ENCODE measurements at places on chromosomes 4 and X.
A peak's percentile ranks its signal among the peaks of the same experiment; 100 is the strongest.

GRCh38 chr4:184344435-184344834, 126.8 kb upstream of the ENPP6 start:
- peaks cover 28% of the 10 kb centered on the region for H3K4me1 ChIP-seq
- peak overlapping the region; percentile 52 for H3K27ac ChIP-seq
- peak overlapping the region; percentile 83 for H3K4me3 ChIP-seq
- H3K27me3 ChIP-seq = no peaks in the 10 kb centered on the region
- no peak for DNase-seq
- H3K36me3 ChIP-seq = no peaks in the 10 kb centered on the region

GRCh38 chr4:85500110-85500867, 25.3 kb downstream of the ARHGAP24 start:
- no peaks in the 10 kb centered on the region for H3K4me1 ChIP-seq
- H3K36me3 ChIP-seq = no peaks in the 10 kb centered on the region
- no peak overlapping the region for H3K27ac ChIP-seq
- no peak overlapping the region for H3K4me3 ChIP-seq

- peaks cover 33% of the 10 kb centered on the region for H3K4me1 ChIP-seq
- H3K36me3 ChIP-seq = peaks cover 17% of the 10 kb centered on the region
- peak overlapping the region; percentile 96 for H3K4me3 ChIP-seq
- peak; percentile 82 for DNase-seq
- H3K27ac ChIP-seq = peak overlapping the region; percentile 92
Measured at GRCh38 chr4:54063737-54064316, 578 bp downstream of the CHIC2 start.

GRCh38 chr4:128916832-128917231, 107.3 kb downstream of the JADE1 start:
- no peak overlapping the region for H3K27ac ChIP-seq
- no peaks in the 10 kb centered on the region for H3K27me3 ChIP-seq
- no peak overlapping the region for H3K4me3 ChIP-seq
- DNase-seq = no peak
- peaks cover 23% of the 10 kb centered on the region for H3K36me3 ChIP-seq

- peaks cover 57% of the 10 kb centered on the region for H3K27me3 ChIP-seq
- no peak overlapping the region for H3K27ac ChIP-seq
- peaks cover 17% of the 10 kb centered on the region for H3K4me1 ChIP-seq
- no peaks in the 10 kb centered on the region for H3K36me3 ChIP-seq
Measured at GRCh38 chr4:144648042-144648441, 2.1 kb downstream of the HHIP start.

GRCh38 chr4:29853833-29854232, 866.3 kb upstream of the PCDH7 start:
- no peak overlapping the region for H3K4me3 ChIP-seq
- DNase-seq = no peak
- H3K27me3 ChIP-seq = no peaks in the 10 kb centered on the region
- H3K36me3 ChIP-seq = no peaks in the 10 kb centered on the region
- no peaks in the 10 kb centered on the region for H3K4me1 ChIP-seq

DNA sequence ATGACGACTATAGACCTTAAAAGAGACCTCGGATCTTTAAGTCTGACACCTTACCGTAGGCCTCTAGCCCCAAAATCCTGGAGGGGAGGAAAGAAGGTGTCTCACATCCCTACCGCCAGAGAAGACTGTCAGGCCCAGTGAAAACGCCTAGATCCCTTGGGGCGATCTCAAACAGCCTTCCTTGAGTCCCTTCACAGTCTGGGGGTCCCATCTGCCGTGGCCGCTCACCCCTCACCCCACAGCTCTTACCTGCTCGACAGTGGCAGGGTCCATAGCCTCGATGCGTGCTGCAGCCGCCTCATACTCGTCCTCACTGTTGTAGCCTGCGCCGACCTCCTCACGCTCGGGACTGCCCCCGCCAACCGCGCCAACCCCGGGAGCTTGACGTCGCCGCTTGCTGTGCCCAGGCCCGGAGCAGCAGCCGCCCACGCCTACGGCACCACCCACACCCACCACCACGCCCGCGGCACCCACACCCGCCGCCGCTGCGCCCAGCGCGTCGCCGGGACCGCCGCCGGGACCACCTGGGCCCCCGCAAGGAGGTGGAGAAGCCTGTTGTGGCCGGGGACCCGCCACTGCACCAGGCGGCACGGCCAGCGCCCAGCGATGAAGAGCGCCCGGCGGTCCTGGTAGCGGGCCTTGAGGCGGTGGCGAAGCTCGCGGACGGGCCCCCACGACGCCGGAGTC, 536 bp downstream of the OTUD5 start:
- peak; percentile 81 for DNase-seq
- H3K36me3 ChIP-seq = peaks cover 29% of the 10 kb centered on the region
- peak overlapping the region; percentile 86 for H3K4me3 ChIP-seq
- peaks cover 36% of the 10 kb centered on the region for H3K4me1 ChIP-seq

- H3K27me3 ChIP-seq = no peaks in the 10 kb centered on the region
- no peak for DNase-seq
- no peaks in the 10 kb centered on the region for H3K36me3 ChIP-seq
- no peak overlapping the region for H3K27ac ChIP-seq
- H3K4me1 ChIP-seq = no peaks in the 10 kb centered on the region
Measured at GRCh38 chr4:85154591-85154990, 188.1 kb upstream of the WDFY3 start.

GRCh38 chr4:10643600-10644425, 40.8 kb downstream of the CLNK start:
- peaks cover 6% of the 10 kb centered on the region for H3K4me1 ChIP-seq
- no peak overlapping the region for H3K27ac ChIP-seq
- no peak overlapping the region for H3K4me3 ChIP-seq
- H3K27me3 ChIP-seq = no peaks in the 10 kb centered on the region

- peak; percentile 56 for DNase-seq
- no peaks in the 10 kb centered on the region for H3K4me1 ChIP-seq
- H3K4me3 ChIP-seq = peak within 1 kb of the TSS; percentile 51
- H3K27me3 ChIP-seq = peaks cover 25% of the 10 kb centered on the region
- no peak within 1 kb of the TSS for H3K27ac ChIP-seq
Measured at GRCh38 chr4:85474818-85475630, at the start of gene ARHGAP24. ARHGAP24 (plus strand) TSS chr4:85475150.

GRCh38 chrX:107924136-107924746, 57.9 kb downstream of the TEX13B start:
- no peaks in the 10 kb centered on the region for H3K27me3 ChIP-seq
- no peak for DNase-seq
- H3K4me3 ChIP-seq = no peak overlapping the region
- peaks cover 5% of the 10 kb centered on the region for H3K36me3 ChIP-seq

DNA sequence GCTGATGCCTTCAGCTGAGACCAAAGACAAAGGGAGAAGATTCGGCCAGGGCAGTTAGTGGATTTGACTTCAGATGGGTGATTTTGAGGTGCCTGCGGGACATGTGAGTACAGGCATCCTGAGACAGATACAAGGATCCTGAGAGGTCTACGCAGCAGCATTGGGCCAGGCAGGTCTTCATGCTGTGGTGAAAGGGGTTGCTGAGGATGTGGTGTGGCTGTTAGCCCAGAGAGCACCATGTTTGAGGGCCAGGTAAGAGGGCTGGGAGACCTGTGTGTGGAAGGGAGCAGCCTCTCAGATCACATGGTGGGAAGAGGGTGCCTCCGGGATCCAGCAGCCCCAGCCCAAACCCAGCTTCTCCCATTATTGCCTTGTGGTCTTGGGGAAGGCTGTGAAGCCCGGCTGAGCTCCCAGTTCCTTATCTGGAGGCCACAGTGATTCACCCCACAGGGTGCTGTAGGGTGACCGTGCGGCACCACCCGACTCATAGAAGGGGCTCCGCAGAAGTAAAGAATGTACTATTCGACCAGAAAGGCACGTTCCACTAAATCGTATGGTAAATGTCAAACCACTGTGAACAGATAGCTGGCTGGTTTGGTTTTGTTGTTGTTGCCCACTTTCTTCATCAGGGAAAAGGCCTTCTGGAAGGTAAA, 27.7 kb upstream of the TADA2B start:
- no peak for DNase-seq
- H3K27ac ChIP-seq = peak overlapping the region; percentile 12
- no peaks in the 10 kb centered on the region for H3K27me3 ChIP-seq
- peaks cover 49% of the 10 kb centered on the region for H3K36me3 ChIP-seq
- H3K4me1 ChIP-seq = peaks cover 8% of the 10 kb centered on the region

GRCh38 chrX:12128017-12128416, 10.3 kb upstream of the FRMPD4 start:
- H3K27ac ChIP-seq = no peak overlapping the region
- H3K4me1 ChIP-seq = no peaks in the 10 kb centered on the region
- no peak overlapping the region for H3K4me3 ChIP-seq
- no peaks in the 10 kb centered on the region for H3K27me3 ChIP-seq
- H3K36me3 ChIP-seq = no peaks in the 10 kb centered on the region

DNA sequence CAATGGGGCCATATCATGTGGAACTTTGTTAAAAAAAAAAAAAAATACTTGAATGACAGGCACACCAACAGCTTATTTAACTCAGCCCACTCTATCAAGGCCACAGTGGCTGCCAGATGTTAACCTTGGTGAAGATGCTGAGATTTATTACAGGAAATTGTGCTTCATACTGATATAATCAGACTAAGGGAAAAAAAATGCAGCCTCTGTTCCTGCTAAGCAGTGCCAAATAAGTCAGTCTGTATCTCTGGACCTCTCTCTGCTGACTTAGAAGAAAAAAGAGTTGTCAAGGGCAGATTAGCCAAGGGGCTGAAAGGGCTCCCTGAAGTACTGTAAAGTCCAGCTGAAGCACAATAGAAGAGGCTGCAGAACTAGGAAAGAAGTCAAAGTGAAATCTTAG, 677.7 kb upstream of the HTR2C start:
- no peak overlapping the region for H3K4me3 ChIP-seq
- no peak for DNase-seq
- H3K27me3 ChIP-seq = no peaks in the 10 kb centered on the region
- no peak overlapping the region for H3K27ac ChIP-seq

- DNase-seq = peak; percentile 63
- H3K36me3 ChIP-seq = peaks cover 31% of the 10 kb centered on the region
- H3K4me3 ChIP-seq = peak overlapping the region; percentile 5
- H3K27me3 ChIP-seq = no peaks in the 10 kb centered on the region
- H3K4me1 ChIP-seq = peaks cover 40% of the 10 kb centered on the region
- H3K27ac ChIP-seq = peak overlapping the region; percentile 21
Measured at GRCh38 chr4:109574443-109574850, 14.4 kb downstream of the MCUB start.

- H3K4me1 ChIP-seq = peaks cover 24% of the 10 kb centered on the region
- no peaks in the 10 kb centered on the region for H3K36me3 ChIP-seq
- peak overlapping the region; percentile 63 for H3K27ac ChIP-seq
- H3K4me3 ChIP-seq = no peak overlapping the region
- no peak for DNase-seq
Measured at GRCh38 chrX:9286234-9286633, 178.6 kb upstream of the TBL1X start.

- no peaks in the 10 kb centered on the region for H3K27me3 ChIP-seq
- H3K36me3 ChIP-seq = peaks cover 35% of the 10 kb centered on the region
- H3K4me1 ChIP-seq = peaks cover 25% of the 10 kb centered on the region
- H3K4me3 ChIP-seq = no peak overlapping the region
- no peak for DNase-seq
Measured at GRCh38 chrX:132209527-132209926, 9.7 kb downstream of the RAP2C start.

GRCh38 chrX:4182408-4182806, 469.0 kb upstream of the PRKX start:
- no peak for DNase-seq
- no peak overlapping the region for H3K27ac ChIP-seq
- no peak overlapping the region for H3K4me3 ChIP-seq
- no peaks in the 10 kb centered on the region for H3K4me1 ChIP-seq
- no peaks in the 10 kb centered on the region for H3K36me3 ChIP-seq
- no peaks in the 10 kb centered on the region for H3K27me3 ChIP-seq

DNA sequence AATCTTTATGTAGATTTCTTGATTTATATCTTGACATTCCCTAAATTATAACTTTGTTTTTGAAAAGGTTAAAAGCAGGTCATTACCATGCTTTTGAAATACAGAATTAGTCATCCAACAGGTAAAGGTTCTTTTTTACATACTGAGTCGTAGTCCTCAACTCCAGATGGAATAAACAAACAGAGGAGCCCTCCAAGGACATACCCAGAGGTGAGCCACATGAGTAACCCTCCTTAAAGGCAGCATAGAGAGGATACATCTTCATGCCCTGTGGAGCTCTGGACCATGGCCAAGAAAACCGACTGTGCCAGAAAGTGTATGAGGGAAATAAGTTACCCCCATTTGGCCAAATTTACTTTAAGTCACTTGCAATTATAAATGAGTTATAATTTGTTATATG, 95.3 kb upstream of the MCF2 start:
- peaks cover 43% of the 10 kb centered on the region for H3K36me3 ChIP-seq
- DNase-seq = no peak
- no peak overlapping the region for H3K27ac ChIP-seq
- H3K4me3 ChIP-seq = no peak overlapping the region
- H3K27me3 ChIP-seq = no peaks in the 10 kb centered on the region

DNA sequence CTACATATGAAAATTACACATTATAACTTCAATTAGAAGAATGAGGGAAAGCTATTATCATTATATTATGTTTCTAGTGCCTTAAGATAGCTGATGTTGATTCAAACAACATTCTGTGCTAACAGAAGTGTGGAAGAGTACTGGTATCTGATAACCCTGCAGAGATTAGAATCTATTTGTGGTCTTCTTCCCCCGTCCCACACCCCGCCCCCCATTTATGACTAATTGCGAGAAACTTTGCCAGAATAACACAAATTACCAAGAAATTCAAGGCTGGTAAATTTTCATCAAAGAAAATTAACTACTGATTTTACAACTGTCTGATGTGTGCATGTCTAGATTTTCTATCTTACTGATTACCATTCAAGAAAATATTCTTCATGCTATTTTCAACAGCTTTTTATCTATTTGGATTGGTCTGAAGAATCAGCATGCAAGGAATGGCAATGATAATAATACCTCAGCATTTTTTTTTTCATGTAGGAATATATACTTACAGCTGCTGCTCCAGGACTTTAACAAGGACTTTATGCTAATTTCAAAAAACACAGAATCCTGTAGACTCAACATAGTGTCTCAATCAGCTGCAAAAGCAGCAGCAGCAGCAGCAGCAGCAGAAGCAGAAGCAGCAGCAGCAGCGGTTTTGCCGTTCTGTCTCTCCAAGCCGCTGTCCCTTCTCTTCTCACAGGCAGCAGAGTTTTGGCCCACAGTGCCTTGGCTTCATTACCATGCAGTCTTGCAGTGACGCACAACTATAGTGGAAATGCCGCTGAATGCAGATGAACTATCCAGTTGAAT, 126.7 kb downstream of the FRYL start:
- no peak overlapping the region for H3K27ac ChIP-seq
- peaks cover 10% of the 10 kb centered on the region for H3K36me3 ChIP-seq
- no peak for DNase-seq
- H3K4me3 ChIP-seq = peak overlapping the region; percentile 18

GRCh38 chrX:140510306-140510676, 5.4 kb upstream of the SOX3 start:
- DNase-seq = no peak
- no peaks in the 10 kb centered on the region for H3K36me3 ChIP-seq
- peaks cover 38% of the 10 kb centered on the region for H3K27me3 ChIP-seq
- H3K27ac ChIP-seq = no peak overlapping the region

- DNase-seq = no peak
- no peaks in the 10 kb centered on the region for H3K4me1 ChIP-seq
- H3K36me3 ChIP-seq = no peaks in the 10 kb centered on the region
- H3K27ac ChIP-seq = no peak overlapping the region
- no peak overlapping the region for H3K4me3 ChIP-seq
- peaks cover 34% of the 10 kb centered on the region for H3K27me3 ChIP-seq
Measured at GRCh38 chr4:139915037-139915436, 238.9 kb downstream of the MAML3 start.

- no peak overlapping the region for H3K4me3 ChIP-seq
- no peaks in the 10 kb centered on the region for H3K27me3 ChIP-seq
- DNase-seq = no peak
- H3K4me1 ChIP-seq = no peaks in the 10 kb centered on the region
Measured at GRCh38 chr4:95362066-95362465, 186.7 kb downstream of the UNC5C start.

GRCh38 chrX:106023947-106024346, 14.6 kb downstream of the SERPINA7 start:
- H3K27me3 ChIP-seq = no peaks in the 10 kb centered on the region
- no peak for DNase-seq
- no peaks in the 10 kb centered on the region for H3K4me1 ChIP-seq
- H3K4me3 ChIP-seq = no peak overlapping the region
- no peak overlapping the region for H3K27ac ChIP-seq
- H3K36me3 ChIP-seq = no peaks in the 10 kb centered on the region

Data from activated CD4-positive, alpha-beta T cell treated with anti-CD3 and anti-CD28 coated beads, Interleukin-2, amount 10 ng/mL, durations not matched to agents 24 days and 14 days (primary cell).